ENCODE measurements at places on chromosomes 11 and 22. TPM values are rescaled to one million over a fixed set of nuclear protein-coding genes. Genes with fewer than 3 reads are reported as not detected.

MAP6 gene
- 7.7 TPM for polyA plus RNA-seq

ZNF74 gene
- polyA plus RNA-seq = 15.3 TPM

IGSF22 gene
- polyA plus RNA-seq = 1.3 TPM

P2RY6 gene
- polyA plus RNA-seq = 0.81 TPM

TXN2 gene
- polyA plus RNA-seq = 142 TPM

PTDSS2 gene
- 30.6 TPM for polyA plus RNA-seq

MS4A4E gene
- 0.45 TPM for polyA plus RNA-seq

PNPLA5 gene
- 0.08 TPM for polyA plus RNA-seq

C11orf86 gene
- polyA plus RNA-seq = not detected

TIMP3 gene
- 136 TPM for polyA plus RNA-seq

CCDC87 gene
- polyA plus RNA-seq = 0.28 TPM

All from right renal cortex interstitium (tissue), 3 donors.